Stomach (tissue), 19 donors: ENCODE measurements at places on chromosomes 2 and 18. TPM values are rescaled to one million over a fixed set of nuclear protein-coding genes. Genes with fewer than 3 reads are reported as not detected.

Gene DAPL1
- total RNA-seq, result not detected

Gene CD302
- total RNA-seq, result 29.2 TPM

Gene AQP12A
- not detected for total RNA-seq

GRCh38 chr2:49959961-49960553 lies 805.7 kb upstream of the FSHR start:
- no peak overlapping the region for H3K27ac ChIP-seq
- H3K4me1 ChIP-seq, result no peaks in the 10 kb centered on the region
- no peaks in the 10 kb centered on the region for H3K27me3 ChIP-seq
- no peak overlapping the region for H3K4me3 ChIP-seq

- H3K4me1 ChIP-seq, result no peaks in the 10 kb centered on the region
- no peak overlapping the region for H3K4me3 ChIP-seq
- DNase-seq, result no peak
- H3K27me3 ChIP-seq, result no peaks in the 10 kb centered on the region
- no peak overlapping the region for H3K27ac ChIP-seq
Measured at GRCh38 chr2:79861059-79861374, 348.2 kb downstream of the CTNNA2 start.

DNA sequence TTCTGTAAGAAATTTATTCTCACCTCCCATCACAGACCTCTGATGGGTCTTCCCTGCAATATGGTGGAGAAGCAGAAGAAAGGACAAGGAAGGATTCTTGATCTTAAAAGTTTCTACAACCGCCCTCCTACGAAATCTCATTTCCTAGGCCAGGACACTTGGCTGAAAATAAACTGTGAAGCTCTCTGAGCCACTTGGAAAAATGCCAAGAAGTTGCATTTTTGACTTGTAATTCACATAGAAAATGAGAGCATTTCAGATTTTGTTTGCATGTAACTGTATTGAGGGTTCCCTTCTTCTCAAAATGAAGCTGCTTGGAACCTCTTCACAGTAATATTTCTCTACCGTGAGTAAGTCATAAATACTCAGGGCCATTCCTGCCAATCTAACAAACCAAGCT lies 458.3 kb upstream of the SLC14A2 start:
- no peaks in the 10 kb centered on the region for H3K36me3 ChIP-seq
- no peak overlapping the region for H3K27ac ChIP-seq
- peak; percentile 47 for DNase-seq
- H3K4me3 ChIP-seq, result no peak overlapping the region
- no peaks in the 10 kb centered on the region for H3K27me3 ChIP-seq
- no peaks in the 10 kb centered on the region for H3K4me1 ChIP-seq

GRCh38 chr2:71069376-71069775 lies 928 bp downstream of the NAGK start:
- peaks cover 52% of the 10 kb centered on the region for H3K4me1 ChIP-seq
- peak overlapping the region; percentile 99 for H3K27ac ChIP-seq
- H3K36me3 ChIP-seq, result peaks cover 31% of the 10 kb centered on the region
- H3K27me3 ChIP-seq, result no peaks in the 10 kb centered on the region
- DNase-seq, result no peak
- H3K4me3 ChIP-seq, result peak overlapping the region; percentile 97

GRCh38 chr2:24613154-24613814 lies 122.2 kb downstream of the NCOA1 start:
- no peak overlapping the region for H3K4me3 ChIP-seq
- no peaks in the 10 kb centered on the region for H3K36me3 ChIP-seq
- DNase-seq, result no peak
- H3K27me3 ChIP-seq, result no peaks in the 10 kb centered on the region

GRCh38 chr2:43133708-43134570 lies 92.5 kb downstream of the ZFP36L2 start:
- H3K27me3 ChIP-seq, result no peaks in the 10 kb centered on the region
- no peak overlapping the region for H3K4me3 ChIP-seq
- DNase-seq, result peak; percentile 83
- H3K27ac ChIP-seq, result peak overlapping the region; percentile 84

DNA sequence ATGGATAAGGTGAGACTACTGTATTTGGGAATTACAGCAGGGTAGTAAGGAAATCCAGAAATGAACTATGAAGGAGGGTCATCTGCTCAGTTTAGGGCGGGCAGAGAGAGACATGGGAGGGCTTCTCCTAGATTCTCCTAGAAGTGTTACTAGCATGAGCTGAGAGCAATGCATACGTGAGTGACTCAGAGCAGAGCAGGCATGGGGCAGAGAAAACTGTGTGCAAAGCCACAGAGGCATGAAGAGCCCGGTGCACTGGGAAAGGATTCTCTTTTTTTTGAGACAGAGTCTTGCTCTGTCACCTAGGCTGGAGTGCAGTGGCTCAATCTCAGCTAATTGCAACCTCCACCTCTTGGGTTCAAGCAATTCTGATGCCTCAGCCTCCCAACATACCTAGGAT lies 116.2 kb downstream of the SOCS6 start:
- H3K27ac ChIP-seq, result no peak overlapping the region
- H3K4me1 ChIP-seq, result no peaks in the 10 kb centered on the region
- H3K4me3 ChIP-seq, result no peak overlapping the region
- no peak for DNase-seq
